Spinal cord (tissue), 10 donors: ENCODE measurements at places on chromosomes 6 and 20. TPM values are rescaled to one million over a fixed set of nuclear protein-coding genes. Genes with fewer than 3 reads are reported as not detected.

The RBM24 gene
- 2.8 TPM for polyA plus RNA-seq

The TPD52L1 gene
- 16.5 TPM for polyA plus RNA-seq

The CGAS gene
- 2.3 TPM for polyA plus RNA-seq

The SUMO4 gene
- polyA plus RNA-seq = 0.65 TPM

The CD24 gene
- polyA plus RNA-seq = 367 TPM

The SMOC2 gene
- 39.4 TPM for polyA plus RNA-seq

The RAD21L1 gene
- not detected for polyA plus RNA-seq
